ENCODE measurements at places on chromosomes 4 and X.
A peak's percentile ranks its signal among the peaks of the same experiment; 100 is the strongest.

GRCh38 chrX:16593801-16594200, 56.2 kb upstream of the S100G start:
- DNase-seq: no peak

- no peak for DNase-seq
Observed at GRCh38 chrX:16213961-16214360, 46.7 kb downstream of the MAGEB17 start.

DNA sequence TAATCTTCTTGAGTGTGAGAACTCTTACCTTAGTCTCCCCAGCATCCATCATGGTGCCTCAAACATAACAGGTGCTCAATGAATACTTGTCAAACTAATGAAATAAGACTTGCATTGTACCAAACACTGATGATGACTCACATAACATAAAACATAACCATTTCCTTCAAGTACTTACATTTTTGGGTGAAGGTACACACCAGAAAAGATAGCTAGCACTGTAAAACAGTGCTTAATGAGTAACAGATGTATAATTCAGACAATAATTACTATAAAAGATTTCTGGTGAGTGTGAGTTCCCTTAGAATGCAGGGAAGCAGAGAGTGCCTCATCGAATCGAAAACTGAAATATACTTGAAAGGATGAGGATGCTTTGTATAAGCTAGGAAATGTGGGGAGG, 70.1 kb upstream of the HCCS start:
- DNase-seq: no peak

GRCh38 chrX:79078114-79078513, 66.4 kb upstream of the GPR174 start:
- DNase-seq: no peak

DNA sequence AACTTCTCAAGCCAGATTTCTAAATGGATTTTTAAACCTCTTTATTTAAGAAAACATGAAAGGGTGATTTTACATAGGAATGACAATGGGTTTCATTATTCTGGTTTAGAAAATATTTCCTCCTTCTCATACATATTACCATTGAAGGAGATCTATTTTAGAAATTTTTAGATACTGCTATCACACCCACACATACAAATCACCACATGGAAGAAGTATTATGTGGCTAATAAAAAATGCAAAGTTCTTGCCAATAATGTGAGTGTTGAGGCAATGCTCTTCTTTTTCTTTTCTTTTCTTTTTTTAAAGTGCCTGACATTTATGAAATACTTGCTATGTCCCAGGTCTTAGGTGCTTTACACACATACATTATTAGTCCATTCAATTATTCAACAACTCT, 6.8 kb downstream of the STAP1 start:
- DNase-seq: no peak

- no peak for DNase-seq
Observed at GRCh38 chr4:47071901-47072341, 40.6 kb downstream of the GABRB1 start.

GRCh38 chr4:4506961-4507360, 34.9 kb downstream of the STX18 start:
- no peak for DNase-seq

- DNase-seq: no peak
Observed at GRCh38 chr4:76589402-76589801, 154.4 kb downstream of the SHROOM3 start.

GRCh38 chr4:87566276-87566675, 37.1 kb upstream of the SPARCL1 start:
- DNase-seq: no peak

- DNase-seq: no peak
Observed at GRCh38 chrX:110125446-110126162, 122.7 kb downstream of the TMEM164 start.

GRCh38 chr4:16263056-16263455, 36.8 kb upstream of the TAPT1 start:
- DNase-seq: no peak

DNA sequence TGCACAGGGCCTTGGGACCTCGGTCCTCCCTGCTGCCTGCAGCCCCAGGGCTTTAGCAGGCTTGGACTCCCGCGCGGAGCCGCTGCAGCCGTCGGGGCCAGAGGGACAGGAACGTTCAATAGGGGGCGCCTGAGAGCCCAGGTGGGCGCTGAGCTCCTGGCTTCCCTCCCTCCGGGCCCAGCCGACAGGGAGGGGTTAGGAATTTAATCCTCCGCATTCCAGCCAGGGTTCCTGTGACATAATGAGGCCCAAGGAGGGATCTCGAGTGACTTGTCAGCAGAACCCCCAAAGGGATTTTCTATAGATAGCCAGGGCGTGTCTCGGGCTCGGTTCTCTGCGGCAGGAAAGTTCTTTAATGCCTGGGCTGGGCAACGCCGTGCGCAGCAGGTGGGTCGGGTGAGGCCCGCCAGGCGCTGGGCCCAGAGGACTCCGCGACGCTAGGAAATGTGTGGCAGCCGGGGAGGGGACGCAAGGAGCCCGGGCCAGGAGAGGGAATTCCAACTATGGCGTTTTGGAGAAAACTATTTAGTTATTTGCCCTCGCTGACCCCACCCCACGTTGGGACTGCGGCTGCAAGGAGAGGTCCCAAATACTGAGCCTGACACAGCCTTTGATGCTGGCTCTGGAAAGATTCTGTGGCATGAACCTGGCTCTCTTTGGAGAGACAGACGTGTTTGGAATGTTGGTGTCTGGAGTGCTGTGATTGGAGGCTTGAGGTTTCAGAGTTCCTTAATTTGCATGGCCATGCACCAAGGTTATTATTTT, 285.2 kb upstream of the GATB start:
- peak; percentile 56 for DNase-seq

DNA sequence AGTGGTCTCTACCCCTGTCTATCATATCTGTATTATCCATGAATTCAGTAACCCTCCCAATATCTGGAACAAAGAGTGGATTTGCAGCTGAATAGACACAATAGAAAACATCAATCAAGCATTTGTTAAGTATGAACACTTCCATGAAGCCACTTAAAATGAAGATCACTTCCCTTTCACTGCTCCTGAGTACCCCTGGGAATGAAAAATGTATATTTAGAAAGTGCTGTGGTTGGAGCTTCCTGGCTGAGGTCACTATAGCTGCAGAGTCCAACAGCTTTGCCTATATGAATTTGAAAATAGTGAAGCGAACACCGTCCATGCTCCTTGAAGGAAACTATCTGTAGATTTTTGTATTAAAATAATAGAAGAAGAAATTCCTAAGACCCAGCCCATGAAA, 227.0 kb downstream of the DTHD1 start:
- no peak for DNase-seq

DNA sequence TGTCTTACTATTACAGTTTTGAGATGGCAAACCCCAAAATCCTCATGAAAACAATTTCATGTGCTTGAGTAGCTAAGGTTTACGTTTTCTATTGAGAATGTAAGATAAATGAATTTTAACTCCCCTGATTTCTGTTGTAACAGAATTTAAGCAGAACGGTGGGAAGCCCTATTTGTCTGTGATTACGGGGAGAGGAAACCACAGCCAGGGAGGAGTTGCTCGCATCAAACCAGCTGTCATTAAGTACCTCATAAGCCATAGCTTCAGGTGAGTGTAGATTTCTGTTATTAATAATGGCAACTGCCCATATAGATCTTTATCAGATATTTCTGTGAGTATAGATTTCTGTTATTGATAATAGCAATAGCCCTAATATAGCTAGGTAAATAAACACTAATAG, 44.2 kb upstream of the RHOH start:
- no peak for DNase-seq

- no peak for DNase-seq
Observed at GRCh38 chr4:8765084-8765483, 106.6 kb downstream of the HMX1 start.

GRCh38 chr4:3753726-3754412, 12.3 kb upstream of the ADRA2C start:
- DNase-seq: no peak

DNA sequence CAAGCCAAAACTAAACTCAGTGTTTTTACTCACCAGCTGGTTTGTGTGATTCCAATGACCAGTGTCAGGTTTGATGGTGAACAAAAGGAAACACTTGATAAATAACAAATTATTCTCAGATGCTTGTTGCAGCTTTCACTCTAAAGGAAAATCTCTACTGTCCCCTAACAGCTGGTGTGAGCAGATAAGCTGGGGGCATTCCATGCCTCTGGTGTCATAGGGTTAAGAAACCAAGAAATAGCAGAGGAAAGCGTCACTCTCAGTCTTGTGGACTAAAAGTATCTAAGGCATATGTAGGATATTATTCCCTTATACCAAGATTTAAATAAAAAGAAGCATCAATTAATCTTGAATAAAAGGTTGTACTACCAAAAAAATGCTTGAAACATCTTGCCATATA, 24.3 kb downstream of the TRPC5 start:
- no peak for DNase-seq

GRCh38 chr4:118732591-118733330, 47.6 kb downstream of the METTL14 start:
- DNase-seq: no peak

- DNase-seq: no peak
Observed at GRCh38 chrX:17654116-17654515, 83.2 kb upstream of the SCML1 start.

GRCh38 chr4:150533673-150534072, 48.3 kb upstream of the MAB21L2 start:
- no peak for DNase-seq

- no peak for DNase-seq
Observed at GRCh38 chrX:53930515-53931380, 113.5 kb downstream of the PHF8 start.

DNA sequence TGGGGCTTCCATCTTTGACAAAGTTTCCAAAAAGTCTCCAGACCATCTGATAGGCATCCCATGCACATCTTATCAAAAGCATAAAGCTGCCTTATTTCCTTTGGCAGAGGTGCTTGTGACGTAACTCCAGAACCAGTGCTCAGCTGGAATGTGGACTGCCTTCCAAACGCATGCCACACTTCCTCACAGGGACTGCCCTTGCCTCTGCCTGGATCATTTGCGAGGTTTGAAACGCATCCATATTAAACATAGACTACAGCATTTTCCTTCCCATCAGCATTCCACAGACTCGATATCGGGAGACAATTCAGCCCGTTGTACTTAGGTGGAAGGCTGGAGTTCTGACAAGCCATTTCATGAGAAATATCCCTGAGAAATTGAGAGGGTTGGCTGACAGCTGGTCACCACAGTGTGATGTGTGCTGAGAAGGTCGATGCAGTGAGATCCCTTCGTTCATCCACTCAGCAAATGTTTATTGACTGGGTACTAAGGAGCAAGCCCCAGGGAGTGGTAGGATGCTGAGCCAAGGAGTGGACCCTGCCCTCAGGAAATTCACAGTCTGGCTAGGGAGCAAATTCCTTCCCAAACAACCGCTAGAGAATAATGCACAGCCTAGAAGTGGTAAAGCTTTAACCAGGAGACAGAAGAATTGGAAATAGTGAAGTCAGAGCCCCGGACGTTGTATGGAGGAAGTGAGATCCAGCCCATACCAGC, 376.0 kb downstream of the BCOR start:
- DNase-seq: no peak

- no peak for DNase-seq
Observed at GRCh38 chr4:17058916-17059741, 160.7 kb upstream of the LDB2 start.

- DNase-seq: no peak
Observed at GRCh38 chr4:8728536-8729407, 136.2 kb downstream of the CPZ start.

DNA sequence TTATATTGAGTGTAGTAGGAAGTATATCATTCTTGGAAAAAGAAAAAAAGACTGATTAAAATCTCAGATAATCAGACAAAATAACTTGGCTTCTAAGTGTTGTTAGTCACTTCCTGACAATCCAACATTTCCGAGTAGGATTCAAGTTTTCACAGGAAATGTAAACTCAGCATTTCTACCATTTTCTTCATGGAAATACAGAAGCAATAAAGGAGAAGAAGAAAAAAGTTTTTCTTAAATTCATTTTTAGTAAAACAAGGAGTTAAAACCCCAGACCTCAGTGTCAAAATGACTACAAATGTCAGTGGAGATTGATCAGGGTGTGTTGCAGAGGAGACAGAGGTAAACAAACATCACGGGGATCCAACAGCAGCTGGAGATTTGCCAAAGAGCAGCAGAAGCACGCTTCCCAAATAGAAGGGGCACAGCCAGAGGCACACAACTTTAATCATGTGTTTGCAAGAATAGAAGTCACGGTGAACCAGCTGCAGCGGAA, 129.3 kb upstream of the FAM9B start:
- DNase-seq: no peak

DNA sequence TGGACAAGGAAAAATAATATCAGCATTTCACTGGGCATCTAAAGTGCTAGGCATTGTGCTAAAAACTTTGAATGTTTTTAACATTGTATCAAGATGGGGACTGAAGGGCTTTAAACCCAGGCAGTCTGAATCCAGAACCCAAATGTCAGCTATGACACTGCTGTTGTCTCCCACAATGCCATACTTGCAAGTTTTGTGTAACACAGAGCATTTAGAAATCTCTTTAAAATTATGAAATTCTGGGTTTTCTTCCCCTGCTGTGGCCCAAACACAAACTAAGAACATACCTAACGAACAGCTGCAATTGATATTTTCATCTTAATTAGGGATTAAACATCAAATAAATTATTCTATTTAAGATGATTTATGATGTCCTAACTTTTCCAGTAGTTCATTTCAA, 66.8 kb upstream of the LSM6 start:
- DNase-seq: no peak

- no peak for DNase-seq
Observed at GRCh38 chrX:123260920-123261418, 76.9 kb downstream of the GRIA3 start.

- DNase-seq: peak; percentile 1
Observed at GRCh38 chrX:113929004-113929403, 654.9 kb upstream of the HTR2C start.

GRCh38 chr4:144754562-144755410, 108.8 kb downstream of the HHIP start:
- DNase-seq: no peak

DNA sequence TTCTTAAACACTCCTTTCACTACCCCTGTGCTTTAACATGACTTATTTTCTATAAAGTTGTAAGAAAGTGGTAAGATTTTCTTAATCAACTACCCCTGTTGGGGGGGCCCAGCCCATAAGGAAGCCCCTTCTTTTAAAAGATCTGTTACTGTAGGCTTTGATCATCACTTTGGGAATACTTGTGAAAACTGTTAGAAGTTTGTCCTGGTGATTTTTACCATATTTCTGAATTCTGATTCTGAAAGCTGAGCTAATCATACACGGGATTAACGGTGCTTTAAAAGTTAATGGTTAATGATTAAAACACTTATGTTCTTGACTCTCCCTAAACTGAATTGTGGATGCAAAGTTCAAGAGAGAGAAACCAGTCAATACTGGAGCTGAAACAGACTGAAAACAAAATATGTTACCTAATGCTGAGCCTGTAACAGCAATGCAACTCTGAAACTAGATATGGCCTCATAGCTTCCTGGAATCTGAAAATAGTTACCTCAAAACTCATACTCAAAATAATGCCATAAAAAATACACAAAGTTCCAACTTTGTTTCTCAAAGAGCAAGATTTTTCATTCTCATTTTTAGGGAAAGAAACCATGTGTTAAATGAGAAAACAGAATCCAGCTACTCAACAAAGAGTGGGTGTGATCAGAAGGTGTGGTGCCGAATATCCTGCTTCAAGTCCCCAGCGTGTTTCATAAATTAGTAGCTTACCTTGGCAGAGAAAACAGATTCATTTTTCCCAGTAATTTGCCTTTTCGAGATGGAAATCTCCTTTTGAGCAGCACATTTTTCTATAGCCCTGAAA, 31.6 kb downstream of the ADH7 start:
- no peak for DNase-seq
